ENCODE measurements at places on chromosomes 12 and 14.

- no peak for DNase-seq
Measured at GRCh38 chr14:54909817-54910558, 7.4 kb upstream of the GCH1 start.

- no peak for DNase-seq
Measured at GRCh38 chr12:115859231-115859630, 418.3 kb downstream of the MED13L start.

DNA sequence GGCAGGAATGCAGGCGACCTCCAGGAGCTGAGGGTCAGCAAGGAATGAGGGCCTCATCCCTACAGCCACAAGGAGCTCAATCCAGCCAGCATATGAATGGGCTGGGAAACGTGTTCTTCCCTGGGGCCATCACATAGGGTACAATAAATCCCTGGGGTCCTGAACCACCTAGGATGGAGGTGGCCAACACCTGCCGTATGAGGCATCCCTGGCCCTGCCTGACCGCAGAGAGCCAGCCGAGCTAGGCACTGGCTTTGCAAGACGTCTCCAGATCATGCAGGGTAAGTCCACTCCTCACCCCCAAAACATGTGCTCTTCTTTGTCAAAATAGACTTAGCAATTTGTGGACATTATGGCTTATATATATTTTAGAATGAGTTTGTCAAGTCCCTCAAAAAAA lies 303.7 kb upstream of the DIO3 start:
- DNase-seq, result no peak

- no peak for DNase-seq
Measured at GRCh38 chr14:45181806-45182205, 46.1 kb downstream of the FANCM start.

GRCh38 chr12:112937741-112938719 lies at the start of gene OAS3:
Gene OAS3, plus strand, starts transcription at chr12:112938474. Its CDS starts 57 bp downstream, at chr12:112938531.
- DNase-seq, result peak; percentile 51

- DNase-seq, result no peak
Measured at GRCh38 chr12:3802721-3803120, 49.8 kb upstream of the CRACR2A start.

GRCh38 chr14:49578141-49578540 lies 8.0 kb downstream of the RPS29 start:
- DNase-seq, result no peak

DNA sequence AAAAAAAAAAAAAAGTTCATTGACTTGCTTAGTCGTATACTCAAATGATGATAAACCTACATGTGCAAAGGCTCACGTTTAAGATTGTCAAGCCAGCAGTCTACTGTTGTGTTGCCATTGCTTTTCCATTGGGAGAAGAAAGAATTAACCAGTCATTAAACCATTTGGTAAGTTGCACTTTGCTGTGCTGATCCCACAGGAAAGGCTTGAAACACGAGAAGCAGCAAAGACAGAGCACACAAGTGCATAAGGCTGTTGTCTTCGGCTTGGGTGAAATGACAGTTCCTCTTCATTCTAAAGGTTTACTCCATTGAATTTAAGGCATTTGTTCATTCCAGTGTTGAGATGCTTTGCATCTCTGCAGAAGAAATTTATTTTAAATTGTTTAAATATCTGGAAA lies 50.1 kb downstream of the ZC3H14 start:
- DNase-seq, result no peak

- no peak for DNase-seq
Measured at GRCh38 chr12:59941461-59941860, 345.6 kb downstream of the SLC16A7 start.

- DNase-seq, result no peak
Measured at GRCh38 chr12:115223991-115224390, 540.0 kb upstream of the TBX3 start.

- DNase-seq, result no peak
Measured at GRCh38 chr12:8038659-8039114, 6.2 kb downstream of the FOXJ2 start.

DNA sequence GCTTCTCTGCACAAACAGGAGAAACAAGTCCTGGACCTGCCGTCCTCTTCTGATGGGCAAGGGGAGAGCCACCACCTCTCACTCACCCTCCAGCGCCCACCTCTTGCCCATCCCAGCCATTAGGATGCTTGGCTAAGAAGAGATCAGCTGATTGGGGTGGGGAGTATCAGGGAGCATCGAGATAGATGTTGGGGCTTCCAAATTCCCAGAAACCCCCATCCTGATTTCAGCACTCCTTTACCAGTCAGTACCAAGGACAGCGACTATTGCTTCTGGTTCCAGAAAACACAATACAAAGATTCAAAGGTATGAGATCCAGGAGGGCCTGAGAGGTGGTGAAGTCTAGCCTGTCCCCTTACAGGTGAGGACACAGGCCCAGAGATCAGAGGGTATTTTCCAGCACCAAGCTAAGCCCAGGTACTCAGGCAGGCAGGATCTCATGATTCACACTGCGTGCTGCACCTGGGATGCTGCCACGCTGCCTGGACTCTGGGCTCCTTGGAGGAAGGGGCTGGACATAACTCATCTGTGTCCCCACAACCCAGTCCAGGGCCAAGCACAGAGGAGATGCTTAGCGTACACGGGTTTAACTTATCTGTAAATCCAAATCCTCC lies 76.6 kb downstream of the TUNAR start:
- DNase-seq, result no peak

GRCh38 chr12:23618718-23619117 lies 330.8 kb downstream of the SOX5 start:
- no peak for DNase-seq

DNA sequence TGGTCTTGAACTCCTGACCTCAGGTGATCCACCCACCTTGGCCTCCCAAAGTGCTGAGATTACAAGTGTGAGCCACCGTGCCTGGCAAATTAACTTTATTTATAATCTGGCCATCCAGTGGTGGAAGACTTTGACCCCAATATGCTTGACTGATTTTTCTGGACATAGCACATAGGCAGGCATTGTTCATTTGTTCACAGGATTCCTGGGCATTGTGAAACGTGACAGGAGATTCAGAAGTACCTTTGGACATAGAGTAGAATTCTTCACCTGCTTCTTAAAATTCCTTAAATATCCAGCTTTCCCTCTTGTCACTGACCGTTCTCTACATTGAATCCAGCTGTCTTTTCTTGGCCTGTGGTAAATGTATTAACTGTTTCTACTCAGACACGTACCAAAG lies 103.1 kb downstream of the SCN8A start:
- DNase-seq, result no peak

DNA sequence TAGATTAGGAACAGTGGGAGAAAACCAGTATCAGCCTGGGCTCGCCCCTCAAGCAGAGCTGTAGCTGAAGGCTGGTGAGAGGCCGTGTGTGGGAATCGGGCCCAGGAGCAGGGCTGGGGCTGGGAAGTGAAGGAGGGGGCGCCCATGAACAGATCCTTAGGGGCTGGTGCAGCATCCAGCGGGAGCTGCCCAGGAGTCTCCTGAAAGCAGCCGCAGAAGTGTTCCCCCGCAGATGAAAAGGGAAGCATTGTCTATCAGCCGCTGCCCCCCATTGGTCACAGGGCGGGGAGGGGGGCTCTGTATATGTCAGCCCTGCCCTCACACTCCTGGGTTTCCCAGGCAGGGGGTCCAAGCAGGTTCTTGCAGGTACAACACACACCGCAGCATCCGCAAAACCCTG lies 15.6 kb upstream of the RFLNA start:
- DNase-seq, result no peak

- DNase-seq, result no peak
Measured at GRCh38 chr12:49983892-49984291, 11.1 kb downstream of the AQP6 start.

DNA sequence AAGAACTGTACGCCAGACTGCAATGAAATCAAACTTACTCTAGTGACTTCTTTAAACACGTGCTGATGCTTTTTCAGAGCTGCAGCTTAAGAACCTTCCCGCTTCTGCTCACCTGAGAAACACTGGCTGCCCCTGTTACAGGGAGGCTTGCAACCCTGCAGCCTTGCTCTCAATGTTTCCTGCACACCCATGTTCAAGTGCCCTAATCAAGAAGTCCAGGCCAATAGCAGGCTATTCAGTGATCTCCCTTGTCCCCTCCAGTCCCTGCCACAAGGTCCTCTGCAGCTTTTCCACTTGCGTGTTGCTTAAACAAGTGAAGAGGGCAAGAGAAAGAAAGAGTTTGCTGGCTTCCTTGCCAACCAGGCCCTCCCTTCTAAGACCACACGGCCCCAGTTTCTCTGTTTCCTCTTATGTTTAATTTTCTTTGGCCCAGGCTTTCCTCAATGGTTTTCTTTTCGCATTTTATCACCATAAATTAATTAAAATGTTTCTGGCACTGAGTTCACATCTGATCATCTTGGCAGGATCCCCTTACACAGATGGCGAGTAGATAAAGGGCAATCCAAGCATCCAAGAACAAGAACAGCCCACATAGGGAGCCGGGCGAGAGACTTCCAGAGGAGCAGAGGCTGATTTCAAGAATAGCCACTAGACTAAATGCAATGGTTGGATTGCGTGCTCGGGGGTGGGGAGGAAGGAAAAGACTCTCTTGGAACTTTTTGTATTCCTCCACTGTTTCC lies 82.3 kb upstream of the CDKN3 start:
- DNase-seq, result no peak

DNA sequence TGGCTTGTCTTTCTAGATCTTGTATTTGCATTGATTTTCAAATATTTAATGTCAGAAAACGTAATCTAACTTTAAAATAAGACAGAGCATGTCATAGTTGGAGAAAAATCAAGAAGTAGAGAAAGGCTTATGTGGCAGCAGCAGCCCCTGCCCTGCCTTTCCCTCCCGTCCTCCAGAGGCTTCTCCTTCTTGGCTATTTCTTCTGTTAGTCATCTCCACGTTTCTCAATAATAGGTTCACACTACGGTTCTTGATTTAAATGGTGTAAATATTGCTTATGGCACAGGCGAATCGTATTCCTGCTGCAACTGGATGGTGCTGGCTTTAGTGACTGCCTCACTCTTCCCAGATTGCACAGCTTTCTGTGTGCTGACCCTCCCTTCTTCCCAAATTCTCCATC lies 42.8 kb downstream of the SLC8B1 start:
- DNase-seq, result no peak

GRCh38 chr12:15155271-15155670 lies 65.9 kb downstream of the RERG start:
- DNase-seq, result no peak
